Keratinocyte (primary cell): ENCODE measurements at places on chromosomes 11 and 22. TPM values are rescaled to one million over a fixed set of nuclear protein-coding genes. Genes with fewer than 3 reads are reported as not detected.

DNA sequence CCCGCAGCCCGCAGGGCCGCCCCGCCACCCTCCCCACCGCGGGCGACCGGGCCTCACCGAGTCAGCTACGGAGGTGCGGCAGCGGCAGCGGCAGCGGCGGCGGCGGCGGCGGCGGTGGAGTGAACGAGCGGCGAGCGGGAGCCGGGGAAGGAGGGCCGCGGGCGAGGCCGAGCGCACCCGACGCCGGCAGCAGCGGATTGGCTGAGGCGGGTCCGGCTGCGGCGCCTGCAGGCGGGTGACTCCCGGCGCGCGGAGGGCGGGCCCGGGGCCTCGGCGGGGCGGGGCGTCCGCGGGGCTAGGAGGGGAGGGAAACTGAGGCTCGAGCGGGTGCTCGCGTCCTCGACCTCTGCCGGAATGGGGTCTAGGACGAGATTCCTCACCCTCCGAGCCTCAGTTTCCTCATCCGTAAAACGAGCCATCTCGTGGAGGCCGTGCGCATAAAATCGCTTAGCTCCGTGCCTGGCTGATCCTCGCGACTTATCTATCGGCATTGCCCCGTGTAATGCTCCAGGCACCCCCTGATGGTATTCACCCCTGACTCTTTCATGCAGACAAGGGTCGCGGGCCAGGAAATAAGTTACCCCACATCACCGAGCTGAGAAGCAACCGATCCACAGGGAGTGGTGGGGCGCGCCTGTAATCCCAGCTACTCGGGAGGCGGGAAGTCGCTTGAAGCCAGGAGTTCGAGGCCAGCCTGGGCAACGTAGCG is at the start of gene CPT1A:
CPT1A (minus strand) TSS at position 199 of the 709 bp plus-strand sequence. CDS start 26,442 bp downstream, outside the sequence.
- DNase-seq = no peak

DNA sequence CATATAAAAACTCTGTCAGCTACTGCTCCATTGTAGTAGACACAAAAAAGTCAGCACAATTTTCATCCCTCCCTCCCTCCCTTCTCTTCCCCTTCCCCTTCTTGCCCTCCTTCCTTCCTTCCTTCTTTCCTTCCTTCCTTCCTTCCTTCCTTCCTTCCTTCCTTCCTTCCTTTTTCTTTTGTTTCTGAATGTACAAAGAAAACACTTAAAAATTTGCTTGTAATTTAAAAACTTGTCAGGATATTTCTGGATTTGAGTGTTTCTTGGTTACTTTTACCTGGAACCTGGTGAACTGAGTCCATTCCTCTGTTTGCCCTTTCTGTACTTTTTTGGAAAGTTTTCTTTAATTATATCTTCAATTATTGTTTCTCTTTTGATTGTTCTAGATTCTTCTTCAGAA is 31.5 kb upstream of the PLET1 start:
- no peak for DNase-seq

DNA sequence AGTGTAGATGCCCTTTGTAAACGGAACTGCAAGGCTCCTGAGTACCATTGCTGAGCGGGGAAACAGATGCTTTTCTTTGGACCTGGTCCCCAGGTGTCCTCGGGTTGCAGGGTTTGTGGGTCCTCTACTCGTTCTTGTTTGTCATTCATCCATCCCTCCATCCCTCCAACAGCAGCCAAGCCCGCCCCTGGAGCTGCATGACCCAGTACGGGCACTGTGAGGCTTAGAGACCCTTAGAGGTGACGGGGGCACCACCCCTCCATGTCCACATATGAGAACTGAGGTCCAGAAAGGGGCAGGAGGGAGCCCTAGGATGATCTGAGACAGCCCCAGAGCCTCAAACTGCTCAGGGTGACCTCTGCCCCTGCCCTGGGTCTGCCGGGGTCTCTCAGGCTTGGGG is 45.4 kb downstream of the WNT11 start:
- no peak for DNase-seq

Gene CSF2RB
- polyA plus RNA-seq = 0.02 to 0.08 TPM (median 0.08 TPM) in 3 replicates

- no peak for DNase-seq
Measured at GRCh38 chr11:69180226-69180625, 24.5 kb downstream of the SMIM38 start.

GRCh38 chr11:2798951-2799761 is 86.4 kb downstream of the CDKN1C start:
- no peak for DNase-seq

- DNase-seq = no peak
Measured at GRCh38 chr11:103676413-103676812, 360.0 kb upstream of the DDI1 start.

DNA sequence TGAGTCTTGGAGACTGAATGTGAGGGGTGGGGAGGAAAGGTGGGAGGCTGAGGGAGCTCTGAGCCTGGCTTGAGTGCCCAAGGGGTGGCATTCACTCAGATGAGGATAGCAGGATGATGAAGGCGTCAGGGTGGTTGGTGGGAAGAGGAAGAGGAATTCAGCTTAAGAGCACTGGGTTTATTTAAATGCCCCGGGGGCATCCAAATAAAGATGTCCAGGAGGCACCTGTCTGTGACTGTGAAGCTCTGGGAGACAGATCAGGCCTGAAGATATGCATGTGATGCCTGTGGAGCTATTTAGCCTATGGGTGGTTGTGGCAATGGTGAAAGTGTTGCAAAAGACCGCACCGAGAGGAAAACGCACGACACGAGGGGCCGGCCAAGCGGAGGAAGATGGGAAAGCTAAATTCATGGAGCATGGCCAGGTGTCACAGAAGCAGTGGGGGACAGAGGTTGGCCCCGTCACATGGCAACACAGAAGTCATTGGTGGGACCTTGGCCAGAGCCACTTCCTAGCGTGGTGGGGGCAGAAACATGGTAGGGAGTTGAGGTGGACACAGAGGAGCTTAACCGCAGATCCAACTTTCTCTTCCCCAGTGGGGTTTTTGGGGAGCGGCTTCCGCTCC is 15.5 kb downstream of the SLC37A2 start:
- no peak for DNase-seq

DNA sequence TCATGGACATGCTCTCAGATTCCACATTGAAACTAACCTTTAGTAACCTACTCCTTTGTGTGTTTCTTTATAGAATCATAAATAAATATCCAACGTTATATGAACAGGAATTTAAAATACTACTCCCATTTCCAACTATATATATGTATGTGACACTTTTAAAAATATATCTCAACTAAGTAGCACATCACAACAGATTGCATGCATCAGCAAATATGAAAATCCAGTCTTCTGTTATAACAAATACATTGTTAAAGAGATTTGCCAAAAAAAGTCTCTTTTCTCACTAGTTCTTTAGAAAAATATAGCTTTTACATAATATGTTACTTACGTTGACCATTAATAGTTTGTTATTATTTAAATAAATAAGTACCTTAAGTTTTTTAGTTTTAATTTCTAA is 1608.6 kb upstream of the RAG2 start:
- DNase-seq = no peak

GRCh38 chr11:28038775-28039174 is 69.2 kb downstream of the KIF18A start:
- no peak for DNase-seq

- DNase-seq = no peak
Measured at GRCh38 chr22:49577168-49578060, 250.3 kb downstream of the BRD1 start.

Gene KRTAP5-5
- polyA plus RNA-seq = not detected in 3 replicates

GRCh38 chr22:22692707-22693530 is 48.5 kb downstream of the GGTLC2 start:
- DNase-seq = no peak

Gene MUC2
- polyA plus RNA-seq = not detected in 3 replicates

- DNase-seq = no peak
Measured at GRCh38 chr11:20639688-20640087, 29.7 kb upstream of the NELL1 start.

- no peak for DNase-seq
Measured at GRCh38 chr11:102391549-102392237, 44.7 kb downstream of the BIRC2 start.

Gene TRIM21
- polyA plus RNA-seq = 49.5 to 57.1 TPM (median 51.2 TPM) in 3 replicates

DNA sequence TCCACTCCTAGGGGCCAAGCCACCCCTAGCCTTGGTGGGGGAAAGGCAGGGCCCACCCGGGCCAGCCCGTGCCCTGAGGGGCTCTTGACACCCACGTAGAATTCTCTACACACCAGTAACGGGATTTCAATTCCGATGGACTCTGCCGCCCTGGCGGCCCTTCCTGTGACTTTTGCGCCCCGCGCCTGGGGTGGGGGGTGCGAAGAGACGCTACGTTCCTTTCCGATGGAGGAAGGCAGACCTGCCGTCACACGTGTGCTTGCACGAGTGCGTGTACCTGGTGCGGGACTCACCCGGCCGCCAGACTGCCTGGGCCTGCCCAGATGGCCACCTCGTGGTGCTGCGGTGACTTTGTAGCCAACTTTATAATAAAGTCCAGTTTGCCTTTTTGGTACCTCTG is 5.5 kb downstream of the NPAS4 start:
- DNase-seq = no peak

DNA sequence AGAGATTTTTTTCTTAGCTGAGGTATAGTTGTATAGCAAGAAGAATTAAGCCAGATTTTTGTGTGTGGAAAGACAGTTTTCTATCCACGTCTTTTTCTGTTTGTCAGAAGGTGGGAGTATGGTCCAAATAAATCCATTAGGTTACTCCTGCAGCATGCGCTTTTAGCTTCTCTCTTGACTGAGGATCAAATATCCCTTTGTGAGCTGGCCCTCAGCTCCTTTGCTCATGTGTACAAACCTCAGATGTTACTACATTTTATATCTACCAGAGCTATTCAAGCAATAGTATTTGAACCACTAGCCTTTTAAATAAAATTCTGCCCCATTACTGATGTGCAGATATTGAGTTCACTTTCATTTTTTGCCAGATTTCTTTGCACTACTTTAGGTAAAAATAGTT is 8.8 kb upstream of the SIDT2 start:
- no peak for DNase-seq

GRCh38 chr11:120985718-120986569 is 38.0 kb upstream of the TBCEL start:
- peak; percentile 9 for DNase-seq

- DNase-seq = no peak
Measured at GRCh38 chr11:59141673-59142460, 789 bp upstream of the FAM111A start.

Gene DDI1
- polyA plus RNA-seq = not detected in 3 replicates

Gene FIBIN
- 0.08 to 0.30 TPM (median 0.18 TPM) in 3 replicates for polyA plus RNA-seq

Gene BTBD10
- 45.6 to 76.0 TPM (median 66.5 TPM) in 3 replicates for polyA plus RNA-seq

Gene CARNS1
- not detected in 3 replicates for polyA plus RNA-seq

Gene SDHD
- polyA plus RNA-seq = 101 to 126 TPM (median 121 TPM) in 3 replicates

DNA sequence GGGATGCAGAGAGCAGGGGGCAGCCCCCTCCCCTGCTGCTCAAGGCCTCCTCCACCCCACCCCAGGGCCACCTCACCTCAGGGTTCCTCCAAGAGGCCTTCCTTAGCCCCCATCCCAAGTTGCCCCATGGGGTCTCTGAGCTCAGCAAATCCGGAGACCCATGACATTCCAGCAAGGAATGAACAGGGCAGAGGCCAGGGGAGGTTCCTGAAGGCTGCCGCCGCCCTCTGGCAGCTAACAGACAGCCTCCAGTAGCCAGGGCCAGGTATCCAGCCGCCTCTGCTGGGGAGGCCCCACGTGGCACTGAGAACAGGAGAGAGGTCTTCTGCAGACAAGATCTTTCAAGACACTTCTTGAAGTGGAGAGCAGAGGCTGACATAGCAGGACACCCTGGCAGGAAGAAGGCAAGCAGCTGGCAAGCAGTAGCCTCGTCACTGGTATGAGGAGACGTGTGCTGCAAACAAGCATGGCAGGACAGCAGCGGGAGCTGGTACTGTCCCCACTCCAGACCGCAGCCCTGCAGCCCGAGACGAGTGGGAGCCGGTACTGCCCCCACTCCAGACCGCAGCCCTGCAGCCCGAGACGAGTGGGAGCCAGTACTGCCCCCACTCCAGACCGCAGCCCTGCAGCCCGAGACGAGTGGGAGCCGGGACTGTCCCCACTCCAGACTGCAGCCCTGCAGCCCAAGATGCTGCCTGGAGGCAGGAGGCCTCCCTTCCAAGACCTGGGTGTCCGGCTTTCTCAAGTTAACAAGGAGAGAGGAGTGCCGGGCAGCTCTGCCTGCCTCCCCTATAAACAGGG is 190.6 kb downstream of the IGLL1 start:
- DNase-seq = no peak

DNA sequence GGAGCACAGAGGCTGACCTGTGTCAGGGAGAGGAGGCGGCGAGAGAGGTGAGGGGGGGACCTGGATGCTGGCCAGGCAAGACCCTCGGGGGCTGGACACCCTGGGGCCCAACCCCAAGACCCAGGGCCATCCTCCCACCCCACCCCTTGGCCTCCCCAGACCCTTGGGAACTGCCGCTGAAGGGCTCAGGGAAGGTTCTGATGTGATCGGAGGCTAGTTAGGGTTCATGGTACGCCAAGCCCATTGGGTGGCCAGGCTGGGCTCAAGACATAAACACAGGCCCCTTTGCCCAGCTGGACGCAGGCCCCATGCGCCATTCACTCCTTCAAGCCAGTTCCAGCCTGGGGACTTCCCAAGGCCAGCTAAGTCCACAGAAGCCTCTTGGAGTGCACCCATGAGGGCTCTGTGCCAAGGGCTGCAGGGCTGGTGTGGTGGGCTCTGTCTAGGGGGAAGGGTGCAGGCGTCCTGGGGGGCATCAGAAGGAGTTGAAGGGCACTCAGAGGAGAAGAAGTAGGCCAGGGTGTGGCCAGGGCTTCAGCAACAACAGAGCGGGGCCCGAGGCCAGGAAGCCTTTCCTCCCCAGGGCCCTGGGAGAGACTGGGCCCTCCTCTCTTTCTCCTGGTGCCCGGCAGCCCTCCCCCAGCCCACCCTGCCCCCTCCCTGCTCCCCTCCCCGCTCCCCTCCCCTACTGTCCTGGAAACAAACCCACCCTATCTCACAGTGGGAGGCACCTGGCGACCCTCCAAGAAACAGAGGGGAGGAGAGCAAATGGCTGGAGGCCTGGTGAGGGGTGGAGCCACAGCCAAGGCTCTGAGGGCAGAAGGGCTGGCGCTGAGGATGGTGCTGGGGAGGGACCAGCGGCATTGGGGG is 12.9 kb downstream of the TSPAN32 start:
- no peak for DNase-seq

Gene APLNR
- 0.03 TPM in 1 of 3 replicates, not detected in the others for polyA plus RNA-seq

- DNase-seq = no peak
Measured at GRCh38 chr11:107215010-107215409, 196.7 kb upstream of the GUCY1A2 start.

- DNase-seq = no peak
Measured at GRCh38 chr11:65856689-65857499, 1.1 kb downstream of the CFL1 start.

DNA sequence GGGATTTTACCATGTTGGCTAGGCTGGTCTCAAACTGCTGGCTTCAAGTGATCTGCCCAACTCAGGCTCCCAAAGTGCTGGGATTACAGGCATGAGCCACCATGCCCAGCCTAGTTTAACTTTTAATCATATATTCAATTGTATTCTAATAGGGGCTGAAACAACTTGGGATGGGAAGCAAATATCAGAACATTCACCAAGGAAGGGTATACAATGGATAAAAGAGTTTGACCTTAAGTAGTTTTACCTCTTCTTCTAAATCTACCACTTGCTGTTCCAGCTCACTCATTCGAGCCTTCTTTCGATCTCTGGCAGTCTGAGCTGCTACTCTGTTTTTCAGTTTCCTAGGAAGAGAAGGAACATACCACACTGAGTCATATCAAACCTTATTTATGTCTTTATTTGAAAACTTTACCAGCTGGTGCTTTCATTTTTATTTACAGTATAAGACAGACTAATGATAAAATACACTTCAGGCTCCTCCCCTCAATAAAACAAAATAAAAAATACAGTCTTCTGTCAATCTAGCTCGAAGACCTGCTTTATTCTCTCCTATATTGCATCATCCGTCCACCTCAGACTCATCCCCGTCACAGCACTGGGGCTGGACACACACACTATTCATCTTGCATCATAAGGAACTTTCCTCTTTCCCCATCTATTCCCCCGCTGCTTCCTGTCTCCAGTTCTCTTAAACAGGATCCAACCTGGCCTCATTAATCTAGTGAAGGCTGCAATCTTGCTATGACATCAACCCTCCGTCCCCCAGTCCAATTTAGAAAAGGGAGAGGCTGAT is 1.4 kb downstream of the XBP1 start:
- DNase-seq = no peak
